ENCODE measurements at places on chromosomes 4 and X.
A peak's percentile ranks its signal among the peaks of the same experiment; 100 is the strongest.

- DNase-seq, result no peak
These were observed 361.1 kb downstream of the MID1IP1 start for GRCh38 chrX:39162322-39162735.

- no peak for DNase-seq
These were observed 69.3 kb upstream of the LDB2 start for GRCh38 chr4:16967722-16968121.

DNA sequence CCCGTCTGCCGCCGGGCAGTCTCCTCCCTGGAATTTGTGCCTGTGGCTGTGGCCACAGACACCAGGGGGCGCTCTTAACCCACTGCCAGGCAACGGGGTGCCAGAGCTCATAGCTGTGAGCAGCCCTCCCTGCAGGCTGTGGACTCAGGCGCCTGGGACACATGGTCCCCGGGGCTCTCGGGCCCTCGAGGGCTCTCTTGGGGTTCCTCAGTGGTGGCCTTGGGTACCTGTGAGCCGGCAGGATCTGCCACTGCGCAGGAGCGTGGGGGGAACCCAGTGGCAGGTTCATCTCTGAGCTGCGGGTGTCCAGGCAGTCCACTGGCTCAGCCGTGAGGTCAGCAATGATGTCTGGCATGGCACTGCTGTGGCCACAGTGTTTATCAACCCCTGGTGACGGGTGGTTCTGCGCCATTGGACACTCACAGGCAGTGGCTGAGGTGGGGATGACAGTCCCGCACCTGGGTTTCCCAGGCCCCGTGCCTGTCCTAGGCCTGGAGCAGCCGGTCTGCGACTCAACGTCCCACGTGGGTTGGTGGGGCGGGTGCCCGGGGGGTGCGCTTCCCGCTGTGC is 37.2 kb downstream of the PCGF3 start:
- DNase-seq, result peak; percentile 30

DNA sequence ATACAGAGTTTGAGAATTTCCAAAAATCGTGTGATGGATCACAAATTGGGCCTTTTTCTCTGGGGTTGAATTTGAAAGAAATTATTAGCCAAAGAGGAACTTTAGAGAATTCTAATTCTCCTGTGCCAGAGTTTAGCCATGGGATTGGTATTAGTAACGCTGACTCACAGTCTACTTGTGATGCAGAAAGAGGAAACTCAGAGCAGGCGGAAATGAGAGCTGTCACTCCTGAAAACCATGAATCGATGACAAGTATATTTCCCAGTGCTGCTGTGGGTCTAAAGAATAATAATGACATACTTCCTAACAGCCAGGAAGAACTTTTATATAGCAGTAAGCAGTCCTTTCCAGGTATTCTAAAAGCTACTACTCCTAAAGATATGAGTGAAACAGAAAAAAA is 64.9 kb downstream of the N4BP2 start:
- DNase-seq, result peak; percentile 35
